Forelimb muscle (tissue), 1 donor: ENCODE measurements at places on chromosomes 12 and 14.

GRCh38 chr12:97637770-97638169 lies 175.2 kb downstream of the RMST start:
- no peak for DNase-seq

GRCh38 chr14:90797919-90798318 lies 18.3 kb downstream of the TTC7B start:
- no peak for DNase-seq

DNA sequence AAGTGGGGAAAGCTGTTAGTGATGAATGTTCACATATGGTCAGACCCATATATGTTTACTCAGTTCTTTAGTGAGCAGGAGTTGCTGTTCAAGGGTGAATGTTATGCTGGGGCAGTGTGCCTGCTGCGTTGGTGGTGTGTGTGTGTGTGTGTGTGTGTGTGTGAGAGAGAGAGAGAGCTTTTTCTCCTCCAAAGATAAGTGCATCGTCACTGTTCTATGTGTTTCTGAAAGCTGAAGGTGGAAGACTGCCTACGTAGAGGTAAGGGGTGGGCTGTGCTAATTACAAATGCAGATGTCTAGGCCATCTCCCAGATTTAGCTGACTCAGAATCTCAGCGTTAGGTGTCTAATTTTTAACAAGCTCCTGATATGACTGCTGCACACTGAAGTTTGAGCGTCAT lies 10.5 kb downstream of the GABARAPL1 start:
- DNase-seq, result no peak

GRCh38 chr12:105347499-105347898 lies 17.0 kb downstream of the C12orf75 start:
- no peak for DNase-seq

GRCh38 chr12:69658203-69658602 lies 40.9 kb downstream of the BEST3 start:
- no peak for DNase-seq

DNA sequence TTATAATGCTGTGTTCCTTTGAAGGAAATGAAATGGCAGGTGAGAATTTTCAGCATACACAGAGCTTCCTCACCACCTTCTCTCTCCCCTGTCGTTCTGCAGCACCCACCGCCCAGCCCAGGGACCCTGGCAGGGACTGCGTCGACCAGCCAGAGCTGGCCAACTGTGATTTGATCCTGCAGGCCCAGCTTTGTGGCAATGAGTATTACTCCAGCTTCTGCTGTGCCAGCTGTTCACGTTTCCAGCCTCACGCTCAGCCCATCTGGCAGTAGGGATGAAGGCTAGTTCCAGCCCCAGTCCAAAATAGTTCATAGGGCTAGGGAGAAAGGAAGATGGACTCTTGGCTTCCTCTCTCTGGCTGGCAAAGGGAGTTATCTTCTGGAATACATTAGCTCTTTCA lies 35.1 kb downstream of the PAPLN start:
- no peak for DNase-seq

DNA sequence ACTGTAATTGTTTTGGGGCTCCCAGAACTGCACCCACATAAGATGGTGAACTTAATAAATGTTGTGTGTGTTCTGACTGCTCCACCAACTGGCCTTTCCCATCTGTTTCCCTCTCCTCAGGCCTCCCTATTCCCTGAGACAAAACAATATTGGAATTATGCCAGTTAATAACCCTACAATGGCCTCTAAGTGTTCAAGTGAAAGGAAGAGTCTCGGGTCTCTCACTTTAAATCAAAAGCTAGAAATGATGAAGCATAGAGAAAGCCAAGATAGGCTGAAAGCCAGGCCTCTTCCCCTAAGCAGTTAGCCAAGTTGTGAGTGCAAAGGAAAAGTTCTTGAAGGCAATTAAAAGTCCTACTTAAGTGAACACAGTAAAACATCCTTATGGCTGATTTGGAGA lies 13.4 kb downstream of the ACOT6 start:
- DNase-seq, result no peak

- DNase-seq, result no peak
Measured at GRCh38 chr12:11408096-11408495, 12.7 kb upstream of the PRB2 start.

DNA sequence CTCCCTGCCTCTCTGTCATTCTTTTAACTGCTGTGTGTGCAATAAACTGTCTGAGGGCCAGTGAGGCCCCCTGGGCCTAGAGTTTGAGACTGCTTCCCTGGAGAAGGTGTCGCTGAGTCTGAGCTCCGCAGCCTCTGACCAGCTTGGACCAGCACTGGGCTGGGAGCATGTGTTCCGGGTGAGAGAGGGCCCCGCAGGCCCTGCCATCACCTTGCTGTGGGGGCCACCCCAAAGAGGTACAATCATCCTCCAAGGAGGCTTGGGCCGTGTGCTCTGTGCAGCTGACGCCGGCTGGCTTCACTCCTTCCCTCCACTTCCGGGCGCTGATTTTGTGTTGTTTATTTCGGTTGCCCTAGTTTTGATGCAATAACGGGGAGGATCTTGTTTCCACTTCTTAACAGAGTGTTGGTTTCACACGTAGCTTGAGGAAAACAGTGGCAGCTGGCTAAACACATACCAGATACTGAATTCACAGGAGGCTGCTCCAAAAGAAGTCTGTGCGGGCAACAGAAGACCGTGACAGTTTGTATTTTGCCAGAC lies 121.6 kb downstream of the TMEM132C start:
- peak; percentile 51 for DNase-seq

DNA sequence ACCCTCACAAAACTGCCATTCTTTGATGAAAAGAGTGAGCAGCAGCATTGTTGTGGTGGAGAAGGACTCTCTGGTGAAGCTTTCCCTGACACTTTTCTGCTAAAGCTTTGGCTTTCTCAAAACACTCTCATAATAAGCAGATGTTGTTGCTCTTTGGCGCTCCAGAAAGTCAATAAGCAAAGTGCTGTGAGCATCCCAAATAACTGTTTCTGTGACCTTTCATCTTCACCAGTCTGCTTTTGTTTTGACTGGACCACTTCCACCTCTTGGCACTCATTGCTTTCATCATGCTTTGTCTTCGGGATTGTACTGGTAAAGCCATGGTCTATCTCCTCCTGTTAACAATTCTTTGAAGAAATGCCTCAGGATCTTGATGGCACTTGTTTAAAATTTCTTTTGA lies 424.7 kb upstream of the TMPO start:
- no peak for DNase-seq

GRCh38 chr12:122158700-122159285 lies 15.2 kb downstream of the IL31 start:
- DNase-seq, result no peak

DNA sequence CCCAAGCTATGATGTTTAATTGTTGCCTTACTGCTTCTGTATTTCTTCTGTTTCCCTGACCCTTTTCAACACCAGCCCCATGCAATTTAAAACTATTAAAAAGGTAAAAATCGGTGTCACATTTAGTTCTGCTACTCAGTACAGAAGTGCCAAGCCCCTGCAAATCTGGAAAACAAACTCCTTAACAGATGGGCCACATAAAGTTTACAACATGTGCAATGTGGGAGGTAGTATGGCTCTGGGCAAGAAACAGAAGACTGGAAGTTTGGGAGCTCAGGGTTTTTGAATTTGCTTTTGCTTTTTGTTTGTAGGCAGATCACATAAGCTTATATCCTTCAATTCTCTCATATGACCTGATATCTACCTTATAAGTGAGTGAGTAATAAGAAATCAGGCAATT lies 404.0 kb upstream of the ATP2B1 start:
- no peak for DNase-seq

DNA sequence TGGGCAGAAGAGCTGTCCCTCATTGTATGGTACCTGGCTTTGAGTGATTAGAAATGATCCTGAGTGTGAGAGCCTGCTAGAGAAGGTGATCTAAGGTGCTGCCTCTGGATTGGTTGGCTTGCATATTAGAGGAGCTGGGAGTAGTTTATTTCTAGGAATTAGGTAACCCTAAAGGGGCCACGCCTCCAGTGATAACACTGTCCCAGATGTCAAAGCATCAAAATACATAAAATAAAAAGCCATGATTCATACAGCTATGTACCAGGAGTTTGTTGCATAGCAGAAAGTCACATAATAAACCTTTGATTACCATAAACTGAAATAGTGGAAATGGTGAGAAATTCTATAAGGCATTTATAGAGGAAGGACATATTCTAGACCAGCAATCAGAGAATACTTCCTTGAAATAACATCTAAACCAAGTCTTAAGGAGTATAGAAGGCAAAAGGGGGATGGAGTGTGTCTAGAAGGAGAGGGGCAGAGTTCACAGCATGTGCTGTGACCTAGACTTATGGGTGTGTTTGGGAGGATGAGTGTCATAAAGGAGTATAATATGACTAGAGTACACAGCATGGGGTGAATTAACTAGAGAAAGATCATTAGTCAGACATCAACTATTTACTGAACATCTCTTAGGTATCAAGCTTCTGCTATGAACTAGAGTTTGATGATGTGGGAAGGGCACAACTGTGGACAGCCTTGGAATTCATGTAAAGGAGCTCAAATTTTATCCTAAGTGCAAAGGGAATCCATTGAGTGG lies 686.4 kb downstream of the GALC start:
- DNase-seq, result no peak

DNA sequence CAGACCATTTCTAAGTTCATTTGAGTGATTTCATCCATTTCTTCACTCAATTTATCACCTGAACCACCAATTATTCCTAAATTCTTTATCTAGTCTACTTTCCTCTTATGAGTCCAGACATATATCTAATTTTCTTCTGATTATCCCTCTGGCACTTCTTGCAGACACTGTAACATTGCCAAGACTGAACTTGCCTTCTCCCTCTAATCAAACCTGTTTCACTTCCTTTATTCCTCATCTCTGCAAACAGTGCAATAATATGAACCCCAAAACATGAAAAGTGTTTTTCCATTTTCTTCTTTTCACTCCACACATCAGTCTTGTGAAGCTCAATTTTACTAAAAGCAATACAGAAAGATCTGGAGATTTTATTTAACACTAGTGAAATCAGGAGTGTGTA lies 37.8 kb upstream of the PTPRQ start:
- no peak for DNase-seq

DNA sequence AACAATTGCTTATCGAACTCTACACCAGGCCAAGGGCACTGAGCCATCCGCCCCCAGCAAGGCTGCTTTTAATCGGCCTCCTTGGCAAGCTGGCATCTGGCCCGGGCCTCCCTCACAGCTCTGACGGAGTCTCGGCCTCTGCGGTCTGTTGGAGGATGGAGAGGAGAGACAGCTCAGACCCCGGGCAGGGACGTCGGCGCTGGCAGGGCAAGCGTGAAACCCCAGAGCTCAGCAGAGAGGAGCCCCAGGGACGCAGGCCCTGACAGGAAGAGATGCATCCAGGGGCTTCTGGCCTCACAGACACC lies 17.5 kb downstream of the CAMKK2 start:
- no peak for DNase-seq

- no peak for DNase-seq
Measured at GRCh38 chr12:51784688-51785087, 63.8 kb downstream of the FIGNL2 start.

DNA sequence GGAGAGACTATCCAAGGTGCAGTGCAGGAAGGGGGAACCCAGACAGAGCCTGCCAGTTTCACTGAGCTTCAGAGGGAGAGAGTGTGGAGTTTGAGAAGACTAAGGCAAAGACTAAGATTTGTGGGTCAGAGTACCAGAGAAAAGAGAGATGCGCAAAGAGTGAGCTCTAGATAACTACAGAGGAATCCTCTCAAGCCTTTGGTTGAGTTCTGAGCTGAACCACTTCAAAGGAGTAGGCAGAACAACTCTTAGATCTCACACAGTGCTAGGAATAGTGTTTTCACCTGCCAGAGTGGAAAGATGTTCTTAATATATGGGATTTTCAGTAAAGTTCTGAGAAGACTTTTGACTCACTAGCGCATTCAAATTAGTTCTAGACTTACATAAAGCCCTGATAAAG lies 10.7 kb upstream of the M6PR start:
- DNase-seq, result no peak

- no peak for DNase-seq
Measured at GRCh38 chr12:118050972-118051910, 9.7 kb downstream of the WSB2 start.

- no peak for DNase-seq
Measured at GRCh38 chr12:53120685-53121525, 17.6 kb downstream of the SOAT2 start.

GRCh38 chr12:104682790-104683279 lies 226.1 kb downstream of the CHST11 start:
- no peak for DNase-seq

GRCh38 chr14:99609245-99610170 lies 5.5 kb upstream of the CCDC85C start:
- DNase-seq, result no peak

- no peak for DNase-seq
Measured at GRCh38 chr12:96077081-96077480, 41.7 kb upstream of the LTA4H start.

- no peak for DNase-seq
Measured at GRCh38 chr12:6954316-6955107, 3.4 kb downstream of the PTPN6 start.

GRCh38 chr12:96919510-96920210 lies 12.6 kb downstream of the NEDD1 start:
- no peak for DNase-seq

DNA sequence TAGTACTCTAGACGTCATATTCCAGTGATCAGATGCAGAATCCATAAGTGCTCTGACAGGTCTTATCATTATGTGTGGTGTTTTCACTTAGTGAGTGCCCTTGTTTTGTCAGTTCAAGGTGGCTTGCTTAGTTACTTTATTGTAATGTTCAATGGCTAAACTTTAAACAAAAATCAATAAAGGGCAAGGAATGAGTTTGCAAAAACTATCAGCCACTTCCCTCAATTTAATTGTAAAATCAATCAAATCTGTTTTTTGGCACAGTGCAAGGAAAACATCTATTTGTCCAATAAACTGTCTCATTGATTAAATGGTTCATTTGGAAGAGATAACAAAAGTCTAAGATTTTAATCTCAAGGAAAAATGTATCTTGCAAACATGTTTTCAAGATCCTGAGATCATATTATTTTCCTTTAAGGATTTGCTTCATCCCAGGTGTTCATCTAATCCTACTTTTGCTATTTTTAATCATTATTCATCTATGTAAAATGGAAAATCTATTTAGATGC lies 59.6 kb upstream of the EEA1 start:
- DNase-seq, result no peak

GRCh38 chr14:22407033-22407432 lies 182.0 kb downstream of the DAD1 start:
- DNase-seq, result no peak

- DNase-seq, result no peak
Measured at GRCh38 chr14:75134644-75135043, 7.8 kb upstream of the NEK9 start.

DNA sequence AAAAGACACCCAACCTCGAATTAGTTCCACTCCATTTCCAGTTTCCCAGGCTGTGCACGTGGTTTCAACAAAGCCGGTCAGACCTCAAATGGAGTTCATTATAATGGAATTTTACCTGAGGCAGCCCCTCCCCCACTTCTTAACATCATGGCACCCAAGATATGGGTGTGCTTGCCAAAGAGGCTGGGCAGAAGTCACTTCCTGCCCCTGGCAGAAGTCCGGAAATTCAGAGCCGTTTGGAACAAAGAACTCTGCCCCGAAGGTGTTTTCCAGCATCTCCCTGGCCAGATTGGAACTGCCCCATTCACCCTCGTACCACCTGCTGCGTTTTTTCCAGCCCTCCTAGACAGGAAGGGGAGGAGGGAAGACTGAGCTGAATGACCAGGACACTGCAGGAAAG lies 8.2 kb downstream of the VDR start:
- no peak for DNase-seq
